ENCODE measurements at places on chromosomes 6 and 20.

DNA sequence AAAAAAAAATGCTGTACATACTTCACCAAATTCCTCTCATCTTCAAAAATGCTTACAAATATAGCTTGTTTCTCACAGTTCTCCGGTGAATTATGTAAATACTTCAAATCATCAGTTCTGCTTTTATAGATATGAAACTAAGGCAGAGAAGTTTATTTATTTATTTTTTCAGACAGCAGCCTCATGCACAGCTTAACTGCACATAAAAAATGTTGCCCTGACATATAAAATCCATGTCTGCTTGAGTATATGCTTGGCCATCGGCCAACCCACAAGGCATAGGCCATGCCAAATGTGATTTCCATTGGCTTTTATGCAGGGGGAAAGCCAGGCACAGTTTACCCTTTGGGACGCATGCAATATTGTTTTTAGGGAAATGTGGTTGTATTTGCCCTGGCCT lies 57.3 kb upstream of the PHACTR2 start:
- DNase-seq = no peak

DNA sequence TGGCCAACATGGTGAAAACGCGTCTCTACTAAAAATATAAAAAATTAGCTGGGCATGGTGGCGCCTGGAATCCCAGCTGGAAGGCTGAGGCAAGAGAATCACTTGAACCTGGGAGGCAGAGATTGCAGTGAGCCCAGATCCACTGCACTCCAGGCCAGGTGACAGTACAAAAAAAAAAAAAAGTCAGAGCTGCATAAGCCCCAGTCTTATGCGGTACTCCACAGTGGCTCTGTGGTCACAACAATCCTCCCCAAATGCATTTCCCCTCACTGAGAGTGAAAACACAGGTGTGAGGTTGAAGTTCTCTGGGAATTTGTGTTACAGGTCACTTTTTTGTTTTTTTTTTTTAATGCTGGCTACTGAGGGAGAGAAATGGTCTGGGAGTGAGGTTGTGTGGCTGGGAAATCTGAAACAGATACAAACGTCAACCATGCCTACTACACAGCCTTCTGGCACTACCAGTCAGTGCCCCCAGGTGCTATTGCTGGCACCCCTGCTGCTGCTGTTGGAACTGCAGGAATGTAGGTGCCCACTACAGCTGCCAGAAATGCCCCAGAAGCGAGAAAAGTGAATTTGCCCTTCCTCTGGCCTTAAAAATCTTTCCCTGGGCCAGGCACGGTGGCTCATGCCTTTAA lies 5.7 kb downstream of the MRPS26 start:
- no peak for DNase-seq

- DNase-seq = no peak
These were observed 74.6 kb downstream of the CDKAL1 start for GRCh38 chr6:20608905-20609304.

DNA sequence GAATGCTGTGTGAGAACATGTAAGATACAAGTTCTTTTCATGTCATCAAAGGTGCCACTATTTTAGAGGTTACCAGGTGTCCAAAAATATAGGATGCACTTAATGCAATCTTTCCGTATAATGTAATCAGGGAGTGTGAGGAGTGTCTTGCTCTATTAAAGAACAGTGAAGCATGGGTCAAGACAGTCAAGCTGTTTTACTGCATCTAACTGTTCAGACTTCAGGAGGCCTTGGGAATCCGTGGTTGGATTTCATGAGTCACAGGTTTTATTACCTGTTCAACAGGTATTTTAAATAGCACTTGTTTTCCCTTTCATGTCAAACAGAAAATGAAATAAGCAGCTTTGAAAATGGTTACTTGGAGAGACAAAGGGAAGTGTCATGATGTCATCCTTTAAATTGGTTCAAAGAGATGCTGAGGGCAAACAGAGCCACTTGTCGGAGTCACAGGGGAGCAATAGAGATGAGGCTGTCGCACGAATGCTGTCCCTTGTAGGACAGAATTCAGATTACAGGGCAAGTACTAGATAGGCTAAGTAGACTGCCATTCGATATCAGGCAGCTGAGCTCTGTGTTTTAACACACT lies 621.5 kb downstream of the QKI start:
- no peak for DNase-seq

DNA sequence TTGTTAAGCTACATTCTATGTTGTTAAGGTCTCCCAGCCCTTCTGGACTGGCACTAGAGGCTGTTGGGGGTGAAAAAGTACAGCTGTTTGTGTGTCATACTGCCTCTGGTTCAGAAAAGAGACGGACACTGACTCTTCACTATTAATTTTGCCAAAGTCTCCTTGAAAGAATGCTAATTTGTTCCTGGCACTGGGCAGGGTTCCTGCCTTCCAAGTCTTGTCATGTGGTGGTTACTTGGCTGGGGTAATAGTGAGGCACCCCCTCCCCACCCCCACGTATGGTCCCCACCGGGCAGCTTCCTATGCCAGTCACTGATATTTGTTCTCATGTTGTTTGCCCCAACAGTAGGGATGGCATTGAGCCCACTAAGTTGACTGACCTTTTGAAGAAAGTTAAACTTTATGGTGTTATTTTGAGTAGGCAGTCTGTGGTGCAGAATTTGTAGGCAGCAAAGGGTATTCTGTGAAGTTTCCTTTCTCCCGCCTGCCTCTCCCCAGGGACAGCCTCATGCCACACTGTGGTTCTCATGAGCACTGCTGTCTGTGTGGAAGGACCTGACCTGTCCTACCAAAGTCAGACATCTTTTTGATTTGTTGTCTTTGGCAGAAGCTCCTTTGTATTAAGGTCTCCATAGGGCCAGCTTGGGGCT lies 8.7 kb downstream of the CDS2 start:
- DNase-seq = peak; percentile 82

DNA sequence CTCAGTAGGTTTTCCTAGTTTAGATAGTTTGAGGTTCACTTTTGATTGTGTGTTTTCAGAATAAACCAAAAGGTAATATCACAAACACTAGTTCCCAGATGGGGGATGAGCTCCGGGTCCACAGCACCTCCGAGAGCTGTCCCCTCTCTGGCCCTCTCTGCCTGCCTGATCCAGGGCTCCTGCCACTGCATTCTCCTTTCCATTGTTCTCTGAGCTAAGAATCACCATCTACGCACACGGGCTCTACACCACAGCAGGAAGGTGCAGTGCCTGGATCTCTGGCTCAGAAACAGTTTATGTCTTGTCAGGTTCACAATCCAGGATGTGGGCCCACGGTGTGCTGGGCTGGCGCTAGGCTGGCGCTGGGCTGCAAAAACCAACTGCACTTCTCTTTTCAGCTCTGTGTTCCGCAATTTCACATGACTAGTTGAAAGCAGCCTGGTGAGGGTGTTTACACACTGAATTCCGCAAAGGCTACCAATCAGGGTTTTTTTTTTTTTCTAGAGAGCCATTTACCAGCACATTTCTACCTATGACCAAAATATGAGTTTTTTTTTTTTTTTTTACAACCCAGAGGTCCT lies 167.5 kb downstream of the SOD2 start:
- DNase-seq = no peak

- no peak for DNase-seq
These were observed 17.1 kb downstream of the REPS1 start for GRCh38 chr6:138970856-138971425.

DNA sequence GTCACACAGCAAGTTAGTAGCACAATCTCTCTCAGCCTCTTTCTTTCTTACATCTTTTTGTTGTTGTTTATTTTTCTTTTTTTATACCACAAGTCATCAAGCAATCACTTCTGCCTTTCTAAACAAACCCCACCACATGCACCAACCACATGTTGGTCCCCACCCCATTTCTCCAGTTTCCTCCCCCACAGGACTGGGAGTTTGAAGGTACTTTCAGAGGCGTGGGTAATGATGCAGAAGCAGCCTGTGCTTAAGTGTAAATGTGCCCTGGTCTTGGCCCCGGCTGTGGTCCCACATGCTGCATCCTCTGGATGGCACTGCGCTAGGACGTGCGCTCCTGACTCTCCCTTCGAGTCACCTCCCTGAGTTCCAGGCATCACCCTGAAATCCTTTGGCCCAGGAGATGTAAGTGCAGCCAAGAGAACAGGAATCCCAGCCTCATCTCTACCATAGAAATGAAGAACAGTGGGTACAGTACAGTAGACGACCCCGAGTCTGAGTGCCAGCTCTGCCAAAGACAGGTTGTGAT lies 5.7 kb downstream of the HCK start:
- no peak for DNase-seq

GRCh38 chr6:89786970-89787369 lies 32.6 kb downstream of the MDN1 start:
- no peak for DNase-seq

DNA sequence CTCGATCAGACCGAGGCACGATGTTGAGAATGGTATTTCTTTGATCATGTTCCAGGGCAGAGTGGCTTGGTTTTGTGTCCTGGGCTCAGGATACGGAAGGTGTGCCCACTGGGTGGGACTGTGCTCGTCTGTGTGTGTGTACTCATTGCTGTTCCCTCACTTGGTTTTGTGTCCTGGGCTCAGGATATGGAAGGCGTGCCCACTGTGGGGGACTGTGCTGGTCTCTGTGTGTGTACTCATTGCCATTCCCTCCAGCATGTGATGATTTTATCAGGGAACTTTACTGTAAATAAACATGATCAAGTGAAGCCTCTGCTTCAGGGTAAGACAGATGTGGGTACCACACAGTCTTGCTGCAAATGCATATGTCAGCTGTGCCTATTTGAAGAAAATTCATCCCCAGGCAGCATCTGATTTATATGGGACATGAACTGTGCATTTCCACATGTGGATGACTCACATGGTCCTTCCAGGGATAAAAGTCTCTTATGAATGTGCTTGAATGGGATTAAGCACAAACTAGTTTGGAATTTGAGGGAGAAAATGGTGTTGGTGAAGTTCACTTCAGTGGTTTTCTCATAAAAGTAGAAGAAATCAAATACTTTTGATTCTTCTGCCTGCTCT lies 274.3 kb downstream of the QKI start:
- no peak for DNase-seq

- DNase-seq = no peak
These were observed 21.9 kb upstream of the RREB1 start for GRCh38 chr6:7085911-7086310.

GRCh38 chr6:77834591-77834996 lies 181.8 kb downstream of the MEI4 start:
- no peak for DNase-seq

DNA sequence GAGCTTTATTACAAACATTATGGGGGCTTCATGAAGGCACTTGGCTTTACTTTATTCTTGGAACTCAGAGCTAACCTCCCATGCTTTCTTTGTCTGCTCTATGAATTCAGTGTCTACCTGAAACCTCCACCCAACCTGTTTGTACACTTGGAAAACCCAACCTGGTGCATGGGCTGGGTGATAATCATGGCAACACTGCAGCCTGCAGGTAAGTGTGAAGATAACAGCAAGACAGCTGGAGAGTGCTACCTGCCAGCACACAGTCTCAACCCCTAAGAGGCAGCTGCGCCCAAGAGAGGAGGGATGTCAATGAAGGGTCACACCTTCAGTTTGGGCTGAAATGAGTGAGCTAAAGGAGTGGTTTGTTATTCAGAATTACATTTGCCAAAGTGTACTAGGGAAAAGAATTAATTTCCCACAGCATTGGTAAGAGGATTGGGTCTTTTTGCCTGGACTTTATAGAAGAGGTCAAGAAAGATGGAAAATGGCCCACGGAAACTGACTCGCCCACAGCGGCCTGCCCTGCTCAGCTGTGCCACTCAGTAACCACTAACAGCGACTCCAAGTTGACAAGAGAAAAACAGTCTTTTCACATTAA lies 24.4 kb downstream of the FOXQ1 start:
- no peak for DNase-seq

GRCh38 chr6:32057966-32058365 lies 19.8 kb downstream of the CYP21A2 start:
- no peak for DNase-seq

- no peak for DNase-seq
These were observed 83.2 kb downstream of the GCLC start for GRCh38 chr6:53461696-53462095.

- DNase-seq = no peak
These were observed 83.3 kb downstream of the SYCP2 start for GRCh38 chr20:59850018-59850641.

- no peak for DNase-seq
These were observed 14.8 kb downstream of the DCBLD1 start for GRCh38 chr6:117497237-117497636.

GRCh38 chr6:26414281-26414680 lies 12.2 kb downstream of the BTN3A1 start:
- no peak for DNase-seq

- no peak for DNase-seq
These were observed 9.2 kb downstream of the LAMP5 start for GRCh38 chr20:9523636-9524035.

DNA sequence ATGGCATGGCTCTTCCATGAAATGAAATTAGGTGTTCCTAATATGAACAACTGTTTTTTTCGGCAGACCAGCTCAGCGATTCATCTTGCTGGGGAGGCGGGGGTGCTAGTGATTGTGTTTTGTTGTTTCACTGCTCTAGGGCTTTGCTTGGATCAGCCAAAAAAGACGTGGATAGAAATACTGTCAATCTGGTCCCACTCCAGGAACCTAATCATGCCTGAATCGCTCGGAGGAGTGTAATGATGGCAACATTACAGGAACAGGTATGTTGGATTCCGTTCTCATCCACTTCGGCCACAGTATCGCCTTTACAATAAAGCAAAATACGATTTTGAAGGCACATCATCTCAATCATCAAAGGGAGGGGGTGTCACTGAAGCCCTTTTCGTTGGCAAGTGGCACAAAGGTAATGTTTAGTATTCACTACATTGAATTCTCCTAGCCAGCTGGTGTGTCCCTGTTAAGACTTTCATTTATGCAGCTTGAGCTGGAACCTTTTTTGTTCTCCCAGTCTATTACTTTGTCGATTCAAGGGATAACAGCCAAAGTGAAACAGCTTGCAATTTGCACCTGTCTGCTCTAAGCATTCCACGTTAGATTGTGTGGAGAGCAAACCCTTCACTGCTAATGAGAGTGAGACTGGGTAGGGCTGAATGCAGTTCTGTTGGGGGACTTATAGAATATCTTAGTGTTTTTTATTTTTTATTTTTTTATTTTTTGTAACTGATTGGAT lies 477.7 kb downstream of the TFAP2A start:
- DNase-seq = no peak

- DNase-seq = no peak
These were observed 107.6 kb upstream of the MAP3K4 start for GRCh38 chr6:160883999-160884398.

GRCh38 chr6:88804701-88805100 lies 158.7 kb downstream of the RNGTT start:
- no peak for DNase-seq

Data from globus pallidus (tissue), 1 donor.